ENCODE measurements at places on chromosomes 2 and 18.

GRCh38 chr2:178128836-178129630 is 16.8 kb downstream of the RBM45 start:
- no peak for DNase-seq

- no peak for DNase-seq
These were observed 117.6 kb upstream of the REV1 start for GRCh38 chr2:99607454-99607853.

- peak; percentile 75 for DNase-seq
These were observed 82.9 kb downstream of the DYSF start for GRCh38 chr2:71536226-71536671.

DNA sequence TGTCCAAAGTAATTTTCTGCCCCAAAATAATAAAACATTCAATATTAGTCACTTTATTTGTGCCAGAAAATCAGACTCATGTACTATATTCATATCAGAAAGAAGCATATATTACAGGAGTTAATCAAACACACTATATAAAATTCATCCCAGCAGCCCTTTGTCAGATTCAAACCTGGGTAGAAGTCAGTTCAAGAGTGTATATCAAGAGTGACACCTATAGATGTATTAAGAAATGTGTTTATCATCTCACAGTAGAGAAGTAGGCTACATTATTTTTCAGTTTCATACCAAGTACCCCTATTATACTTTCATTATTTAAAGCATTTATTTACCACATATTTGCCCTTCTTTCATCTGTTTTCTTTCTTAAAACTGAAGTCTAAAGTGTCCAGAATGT is 193.2 kb upstream of the DDX18 start:
- no peak for DNase-seq

GRCh38 chr18:3466045-3466444 is 16.1 kb downstream of the TGIF1 start:
- DNase-seq = peak; percentile 80

DNA sequence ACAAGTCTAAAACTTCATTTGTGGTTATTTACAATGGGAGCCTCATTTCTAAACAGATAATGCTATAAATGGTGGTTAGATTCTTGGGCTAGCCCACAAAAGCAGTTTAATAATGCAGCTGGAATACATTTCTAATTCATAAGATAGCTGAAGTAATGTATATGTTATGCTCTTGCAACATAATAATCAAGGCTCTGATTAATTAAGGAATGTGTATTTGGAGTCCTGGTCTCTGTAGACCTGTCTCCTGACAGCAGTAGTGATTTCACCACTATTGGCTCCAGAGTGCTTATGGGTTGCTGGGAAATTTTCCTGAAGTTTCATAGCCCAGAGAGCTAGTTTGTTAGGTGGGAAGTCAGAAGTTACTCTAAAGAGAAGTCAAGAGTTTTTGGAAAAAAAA is 21.3 kb upstream of the CDC42EP3 start:
- peak; percentile 34 for DNase-seq

DNA sequence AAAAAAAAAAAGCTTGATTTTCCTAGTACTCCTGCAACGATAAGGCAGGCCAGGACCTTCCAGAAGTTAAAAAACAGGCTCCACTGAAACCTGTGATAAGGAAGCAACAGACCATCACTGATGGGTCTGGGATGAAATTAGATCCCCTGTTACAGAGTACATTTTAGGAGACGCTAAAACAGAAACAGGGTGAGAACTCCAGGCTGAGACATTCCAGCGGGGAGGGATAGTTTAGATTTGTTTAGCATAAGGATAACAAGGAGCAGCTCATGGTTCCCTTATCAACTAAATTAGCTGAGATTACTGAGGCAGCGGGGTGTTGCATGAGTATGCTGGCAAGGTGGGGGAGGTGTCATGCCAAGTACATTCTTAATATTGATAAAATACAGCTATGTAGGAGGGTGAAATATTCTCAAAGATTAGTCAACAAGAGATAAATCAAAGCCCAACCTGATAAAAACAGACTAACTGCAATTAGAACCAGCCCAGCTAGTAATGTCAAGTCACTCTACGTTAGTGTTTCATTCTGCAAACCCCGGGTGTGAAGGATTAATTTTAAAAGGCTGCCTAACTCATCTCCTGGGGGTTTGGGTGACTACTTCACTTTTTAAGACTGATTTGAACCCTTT is 75.0 kb upstream of the BZW1 start:
- no peak for DNase-seq

- DNase-seq = no peak
These were observed 30.9 kb downstream of the TMEM37 start for GRCh38 chr2:119462574-119462973.

DNA sequence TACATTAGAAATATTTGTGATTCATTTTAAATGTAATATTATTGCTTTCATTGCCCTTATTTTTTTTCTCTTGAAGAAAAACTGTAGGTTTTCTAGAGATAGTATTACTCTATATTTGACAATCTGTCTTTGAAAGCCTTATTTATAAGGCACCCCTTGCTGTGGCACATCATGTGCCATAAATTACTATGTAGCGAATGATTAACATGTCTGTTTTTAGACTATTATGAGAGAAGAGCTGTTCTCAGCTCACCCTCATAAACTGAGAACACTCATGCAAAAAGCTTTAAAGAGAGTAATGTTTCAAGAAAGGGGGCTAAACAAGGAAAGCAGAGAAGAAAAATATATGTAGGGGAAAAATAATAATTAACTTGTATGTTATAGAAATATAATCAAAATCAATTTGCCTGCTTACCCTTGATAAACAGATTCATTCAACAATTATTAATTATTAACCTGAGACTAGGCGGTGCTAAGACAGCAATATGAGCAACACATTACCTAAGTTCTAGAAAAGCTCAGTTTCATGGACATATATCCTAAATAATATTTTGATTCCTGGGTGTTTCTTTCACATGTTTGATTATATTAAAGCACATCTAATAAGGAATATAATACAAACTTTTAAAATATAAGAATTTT is 69.0 kb downstream of the RAB3GAP1 start:
- no peak for DNase-seq

DNA sequence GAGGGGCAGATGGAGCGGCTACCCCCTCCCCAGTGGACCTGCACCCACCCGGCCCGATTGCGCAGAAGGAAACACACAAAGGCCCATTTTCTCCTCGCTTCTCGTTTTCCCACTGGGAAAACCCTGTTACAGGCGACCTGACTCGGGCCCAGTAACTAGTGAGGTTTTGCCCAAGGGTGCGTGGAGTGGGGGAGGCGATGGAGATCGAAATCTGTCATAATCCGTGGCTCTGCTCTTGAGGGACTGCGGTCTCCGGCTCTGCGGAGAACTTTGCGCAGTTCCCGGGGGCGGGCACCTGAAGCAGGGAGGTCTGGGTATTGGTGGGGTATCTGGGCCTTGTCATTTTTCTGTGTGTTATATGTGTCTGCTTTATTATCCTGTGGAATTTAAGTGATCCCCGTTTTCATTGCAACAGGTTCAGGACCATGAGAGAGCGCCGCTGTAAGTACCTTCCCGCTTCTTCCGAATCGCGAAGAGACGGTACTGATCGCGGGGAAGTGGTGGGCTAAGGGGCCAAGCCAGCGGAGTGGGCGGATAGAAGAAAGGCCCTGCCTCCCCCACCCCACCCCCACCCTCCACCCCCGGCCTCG is 4.0 kb upstream of the HOXD4 start:
- DNase-seq = no peak

- no peak for DNase-seq
These were observed 10.3 kb downstream of the ITGA6 start for GRCh38 chr2:172437419-172438341.

GRCh38 chr2:189268763-189269162 is 89.2 kb upstream of the COL5A2 start:
- DNase-seq = peak; percentile 11

- DNase-seq = no peak
These were observed 26.6 kb upstream of the MREG start for GRCh38 chr2:216039918-216040317.

DNA sequence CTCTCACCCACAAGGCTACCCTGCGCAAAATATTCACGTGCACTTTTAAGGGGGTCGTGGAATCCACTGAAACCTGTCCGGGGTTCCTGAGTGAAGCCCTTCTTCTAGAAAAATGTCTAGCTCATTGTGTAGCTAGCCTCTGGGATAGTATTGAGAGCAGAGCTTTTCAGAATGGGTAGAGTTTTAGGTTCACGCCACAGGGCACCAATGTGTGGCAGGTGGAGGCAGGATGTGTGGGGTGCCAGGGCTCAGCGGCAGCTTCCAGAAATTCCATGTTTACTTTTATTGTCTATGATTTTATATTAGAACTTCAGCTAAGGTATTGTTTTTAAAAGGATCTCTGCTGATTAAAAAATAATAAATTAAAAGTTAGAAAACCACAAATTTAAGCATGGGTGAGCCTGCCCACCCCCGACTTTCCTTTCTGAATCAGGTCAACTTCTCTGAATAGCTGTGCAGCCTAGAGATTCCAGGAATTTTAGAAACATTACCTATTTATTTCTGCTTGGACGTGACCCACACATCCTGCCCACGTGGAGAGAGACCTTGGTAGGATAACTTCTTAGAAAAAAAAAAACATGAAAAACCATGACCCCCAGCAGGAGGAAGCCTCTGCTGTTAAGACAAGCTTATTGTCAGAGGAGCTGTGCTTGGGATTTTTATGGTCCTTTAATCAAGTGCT is 163.7 kb downstream of the CTIF start:
- DNase-seq = no peak

- no peak for DNase-seq
These were observed 117.0 kb downstream of the MGAT5 start for GRCh38 chr2:134370655-134371445.

- no peak for DNase-seq
These were observed 134.2 kb upstream of the NOL4 start for GRCh38 chr18:34358923-34359322.

DNA sequence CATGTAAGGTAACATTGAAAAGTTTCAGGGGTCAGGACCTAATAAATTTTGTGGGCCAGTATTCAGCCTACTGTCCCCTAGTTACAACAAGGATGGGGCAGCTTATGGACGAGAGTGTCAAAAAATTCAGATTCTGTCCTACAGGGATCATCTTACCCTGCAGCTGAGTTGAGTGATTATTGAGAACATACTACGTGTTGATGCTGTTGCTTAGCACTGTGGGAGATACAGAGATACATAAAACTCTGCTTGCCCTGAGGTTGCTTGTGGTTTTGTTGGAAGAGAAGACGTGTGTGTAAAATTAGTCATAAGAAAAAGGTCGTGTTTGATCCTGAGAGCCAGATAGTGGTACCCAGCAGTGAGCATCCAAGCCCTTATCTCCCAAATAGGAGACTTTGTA is 253.2 kb downstream of the NEDD4L start:
- peak; percentile 17 for DNase-seq

GRCh38 chr2:40315683-40316082 is 136.2 kb downstream of the SLC8A1 start:
- DNase-seq = peak; percentile 81

- DNase-seq = no peak
These were observed 141.3 kb downstream of the L3MBTL4 start for GRCh38 chr18:6273423-6273822.

DNA sequence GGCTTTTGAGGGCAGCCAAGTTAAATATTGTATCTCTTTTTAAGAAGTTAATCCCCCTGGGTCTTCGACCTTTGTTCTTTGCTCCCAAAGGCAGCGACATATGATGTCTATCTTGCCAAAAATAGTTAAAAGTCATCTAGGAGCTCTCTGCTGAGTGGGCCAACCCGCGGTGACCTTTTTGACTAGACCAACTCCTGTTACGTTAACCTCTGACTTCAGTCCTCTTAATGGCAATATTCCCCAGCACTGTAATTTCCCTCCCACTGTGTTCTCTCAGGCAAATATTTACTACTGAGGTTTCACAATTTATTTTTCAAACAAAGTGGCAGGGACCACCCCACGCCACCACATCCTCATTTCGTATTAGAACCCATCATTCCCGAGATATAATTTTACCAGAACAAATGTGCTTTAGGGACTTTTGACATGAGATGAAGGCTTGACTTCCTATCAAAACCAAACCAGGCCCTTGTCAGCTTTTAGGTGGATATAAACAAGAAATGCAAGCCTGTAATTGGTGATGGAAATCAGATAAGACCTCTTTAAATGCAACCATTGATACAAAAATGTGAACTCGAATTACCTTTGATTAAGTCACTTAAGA is 764.7 kb downstream of the SATB2 start:
- no peak for DNase-seq

DNA sequence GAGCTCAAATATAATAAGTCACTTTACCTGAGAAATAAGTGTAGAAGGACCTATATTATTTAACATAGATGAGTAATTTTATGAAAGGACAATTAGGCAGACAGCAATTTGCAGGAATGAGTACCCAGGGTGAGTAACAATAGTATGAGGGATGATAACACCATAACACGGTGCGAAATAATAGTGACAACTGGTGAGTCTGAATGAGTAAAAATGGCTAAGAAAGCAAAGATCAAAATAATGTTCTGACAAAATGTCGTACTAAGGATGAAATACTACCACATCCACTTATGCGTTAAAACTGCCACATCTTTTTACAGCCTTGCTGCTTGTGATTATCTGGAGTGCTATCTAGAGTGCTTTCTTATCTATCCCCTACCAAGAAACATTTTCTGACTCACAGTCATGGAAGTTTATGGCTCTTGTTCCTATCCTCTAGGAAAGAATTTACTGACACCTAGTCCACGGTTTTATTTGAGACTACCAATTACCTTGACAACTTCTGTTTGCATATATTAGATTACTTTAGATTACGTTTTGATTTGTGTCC is 929.7 kb downstream of the LRP1B start:
- DNase-seq = no peak

DNA sequence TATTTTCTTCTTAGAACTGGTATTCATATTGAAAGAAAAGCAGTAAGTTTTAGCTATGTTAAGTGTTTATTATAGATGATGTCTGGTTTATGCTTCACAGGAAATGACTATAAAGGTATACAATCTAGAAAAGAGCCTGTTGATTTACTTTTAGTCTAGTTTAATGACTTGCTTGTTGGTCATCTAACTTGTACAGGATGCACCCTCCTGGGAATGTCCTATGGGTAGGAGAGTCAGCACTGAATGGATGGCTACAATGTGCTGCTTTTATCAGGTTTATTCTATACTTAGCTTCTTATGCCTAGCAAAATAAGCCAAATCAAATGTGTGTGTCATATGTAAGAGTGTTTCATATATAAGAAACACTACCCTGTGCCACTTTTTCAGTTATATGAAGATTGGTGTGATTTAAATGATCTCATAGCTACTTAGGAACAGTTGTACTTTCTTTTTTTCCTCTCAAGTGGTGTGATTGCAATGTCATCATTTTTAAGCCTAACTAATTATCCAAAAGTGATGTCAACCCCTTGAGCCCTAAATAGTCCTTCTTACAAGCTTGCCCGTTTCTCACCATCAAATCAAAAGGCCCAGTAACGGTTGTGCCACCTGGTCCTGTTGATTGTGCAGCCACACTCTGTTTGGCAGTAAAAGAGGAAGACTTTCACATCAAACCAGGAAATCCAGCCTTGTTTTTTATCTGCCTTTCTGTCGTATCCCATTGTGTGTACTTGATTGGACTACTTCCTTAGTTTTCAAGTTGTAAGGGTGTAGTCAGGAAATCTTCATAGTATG is 176.0 kb downstream of the DIS3L2 start:
- DNase-seq = no peak

Data from fibroblast of skin of scalp (primary cell).